Stimulated activated CD4-positive, alpha-beta T cell treated with anti-CD3 and anti-CD28 coated beads, Interleukin-4, amount 100 ng/mL, for 1 hour (primary cell): ENCODE measurements at places on chromosomes 12 and 14.

GRCh38 chr14:69808919-69809808 is 12.1 kb upstream of the SLC10A1 start:
- no peak for DNase-seq

DNA sequence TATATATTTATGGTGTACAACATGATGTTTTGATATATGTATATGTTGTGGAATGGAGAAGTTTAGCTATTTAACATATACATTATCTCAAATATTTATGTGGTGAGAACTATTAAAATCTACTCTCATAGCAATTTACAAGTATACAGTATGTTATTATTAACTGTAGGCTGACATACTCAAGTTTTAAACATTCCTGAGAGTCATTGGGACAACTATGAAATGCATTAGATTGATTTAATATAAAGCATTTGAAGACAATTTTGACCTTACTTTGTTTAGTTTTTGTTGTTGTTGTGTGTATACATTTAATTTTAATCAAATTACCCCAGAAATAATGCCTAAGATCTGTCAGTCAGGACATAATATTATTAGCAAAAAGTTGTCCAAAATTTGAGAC is 99.5 kb downstream of the LRRK2 start:
- DNase-seq = no peak

DNA sequence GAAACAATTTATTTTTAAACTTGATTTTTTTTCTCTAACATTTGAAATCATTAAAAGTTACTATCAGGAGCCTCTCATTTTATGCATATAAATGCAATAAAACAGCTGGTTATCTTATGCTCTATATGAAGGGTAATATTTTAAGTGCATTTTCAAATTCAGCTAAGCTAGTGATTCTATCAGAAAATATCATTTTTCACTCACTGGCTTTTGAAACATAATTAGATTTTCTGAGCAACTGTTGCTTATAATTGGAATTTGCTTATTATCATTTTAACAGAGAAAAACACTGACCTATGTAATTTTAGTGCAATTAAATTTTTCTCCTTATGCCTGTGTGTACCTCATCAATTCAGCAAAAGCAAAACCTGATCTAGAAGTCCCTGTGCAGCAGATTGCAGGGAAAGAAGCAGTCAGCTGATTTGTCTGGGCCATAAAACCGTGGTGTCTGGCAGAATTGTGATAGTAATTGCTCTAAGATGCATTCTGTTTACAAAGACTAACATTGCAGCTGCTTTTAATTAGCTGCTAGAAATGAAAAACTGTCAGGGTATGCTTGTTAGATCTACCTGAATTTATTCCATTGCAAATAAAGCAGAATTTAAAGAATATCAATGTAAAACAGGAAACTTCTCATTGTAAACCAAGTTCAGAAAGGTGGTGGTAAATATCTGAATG is 75.0 kb downstream of the BICD1 start:
- DNase-seq = no peak

DNA sequence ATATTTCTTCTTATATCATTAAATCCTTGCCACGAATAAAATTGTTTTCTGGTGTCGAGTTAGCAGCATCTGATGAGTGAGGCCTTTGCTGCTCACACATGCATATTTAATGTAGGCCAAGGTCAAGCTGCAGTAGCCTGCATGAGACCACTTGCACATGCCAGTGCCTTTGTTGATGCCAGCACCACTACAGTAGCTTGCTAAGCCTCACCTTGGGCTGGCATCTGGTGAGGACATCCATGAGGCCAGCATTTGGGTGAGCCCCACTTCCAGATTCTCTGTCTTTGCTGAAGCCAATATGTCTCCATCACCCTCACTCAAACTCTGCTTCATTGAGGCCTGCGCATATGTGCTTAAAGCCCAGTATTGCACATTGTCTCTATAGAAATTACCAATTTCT is 8.0 kb downstream of the CCDC59 start:
- DNase-seq = no peak
